GM04504 (cell line): ENCODE measurements at places on chromosomes 12 and 14.

DNA sequence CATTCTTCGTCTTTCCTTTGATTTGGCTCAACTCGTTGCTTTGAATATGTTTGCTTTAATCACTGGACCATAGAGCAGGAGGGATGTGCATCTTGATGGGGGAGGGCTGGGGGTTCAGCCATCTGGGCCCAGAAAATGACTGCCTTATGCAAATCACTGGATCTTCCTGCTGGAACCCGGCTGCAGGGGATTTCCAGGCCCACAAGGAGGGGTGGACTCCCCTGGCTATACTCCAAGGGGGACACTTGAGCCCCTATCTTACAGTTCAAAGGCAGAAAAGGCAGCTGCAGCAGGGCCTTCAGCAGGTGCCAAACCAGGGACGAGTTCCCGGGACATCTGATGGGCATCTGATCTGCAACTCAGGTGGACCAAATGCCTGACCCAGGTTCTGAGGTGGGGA is 122.5 kb downstream of the DICER1 start:
- no peak for DNase-seq

DNA sequence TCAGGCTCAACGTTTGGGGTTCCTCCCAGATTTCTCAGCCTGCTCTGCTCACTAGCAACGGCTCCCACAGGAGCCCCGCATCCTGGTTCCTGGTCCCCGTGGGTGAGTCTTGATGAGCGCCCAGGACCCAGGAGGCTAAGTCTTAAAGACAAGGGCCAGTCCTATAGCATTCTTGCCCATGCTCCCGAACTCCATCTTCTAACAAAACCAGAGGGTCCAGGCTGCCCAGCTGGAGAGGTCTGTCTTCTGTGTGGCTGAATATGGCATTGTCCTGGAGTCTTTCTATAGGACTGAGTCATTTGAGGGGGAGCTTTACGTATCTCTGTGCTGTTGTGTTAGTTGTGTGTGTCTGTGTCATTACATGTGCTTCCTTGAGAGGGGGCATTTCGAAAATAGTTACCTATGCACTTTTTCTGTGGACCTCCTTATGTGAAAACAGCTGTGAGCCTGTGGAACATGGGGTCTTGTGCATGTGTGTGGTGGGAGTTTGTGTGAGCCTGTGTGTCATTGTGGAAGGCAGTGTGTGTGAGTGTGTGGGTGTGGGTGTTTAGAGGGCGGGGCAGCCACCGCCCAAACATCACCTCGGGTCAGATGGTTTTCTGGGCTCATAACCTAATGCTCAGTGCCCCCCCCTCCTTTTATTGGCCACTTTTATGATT is 9.1 kb upstream of the TBX5 start:
- DNase-seq: no peak

DNA sequence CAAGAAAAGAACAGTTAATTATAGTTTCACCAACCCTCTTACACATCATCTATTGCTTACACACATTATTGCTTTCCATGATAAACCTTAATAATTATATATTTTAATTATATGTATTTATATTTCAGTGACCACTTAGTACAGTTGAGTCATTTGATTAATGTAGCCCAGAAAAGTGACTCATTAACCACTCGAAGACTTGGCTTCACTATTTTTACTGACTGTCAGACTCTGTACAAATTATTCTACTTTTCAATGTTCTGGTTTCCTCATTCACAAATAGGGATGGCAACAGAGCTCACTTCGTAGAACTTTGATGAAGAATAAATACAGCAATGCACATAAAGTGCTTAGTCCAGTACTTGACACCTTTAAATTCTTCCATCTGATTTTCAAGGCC is 98.3 kb downstream of the CFAP54 start:
- DNase-seq: peak; percentile 3

- no peak for DNase-seq
Observed at GRCh38 chr12:110015132-110015531, 15.9 kb downstream of the ANKRD13A start.

GRCh38 chr12:96260231-96260630 is 66.1 kb downstream of the ELK3 start:
- no peak for DNase-seq

GRCh38 chr12:46963977-46964971 is 115.1 kb upstream of the PCED1B start:
- DNase-seq: no peak

DNA sequence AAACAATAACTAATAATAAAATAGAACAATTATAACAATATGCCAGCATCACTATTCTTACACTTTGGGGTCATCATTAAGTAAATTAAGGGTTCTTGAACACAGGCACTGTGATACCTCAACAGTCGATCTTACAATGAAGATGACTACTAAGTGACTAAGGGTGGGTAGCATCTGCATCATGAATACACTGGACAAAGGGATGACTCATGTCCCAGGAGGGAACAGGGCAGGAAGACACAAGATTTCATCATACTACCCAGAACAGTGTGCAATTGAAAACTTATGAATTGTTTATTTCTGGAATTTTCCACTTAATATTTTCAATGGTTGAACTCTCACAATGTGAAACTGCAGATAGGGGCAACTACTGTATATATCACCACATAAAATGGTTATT is 19.7 kb downstream of the TSPAN19 start:
- peak; percentile 84 for DNase-seq

- no peak for DNase-seq
Observed at GRCh38 chr12:118102070-118102469, 1.7 kb downstream of the VSIG10 start.

GRCh38 chr14:105201925-105202513 is 20.9 kb upstream of the NUDT14 start:
- no peak for DNase-seq

DNA sequence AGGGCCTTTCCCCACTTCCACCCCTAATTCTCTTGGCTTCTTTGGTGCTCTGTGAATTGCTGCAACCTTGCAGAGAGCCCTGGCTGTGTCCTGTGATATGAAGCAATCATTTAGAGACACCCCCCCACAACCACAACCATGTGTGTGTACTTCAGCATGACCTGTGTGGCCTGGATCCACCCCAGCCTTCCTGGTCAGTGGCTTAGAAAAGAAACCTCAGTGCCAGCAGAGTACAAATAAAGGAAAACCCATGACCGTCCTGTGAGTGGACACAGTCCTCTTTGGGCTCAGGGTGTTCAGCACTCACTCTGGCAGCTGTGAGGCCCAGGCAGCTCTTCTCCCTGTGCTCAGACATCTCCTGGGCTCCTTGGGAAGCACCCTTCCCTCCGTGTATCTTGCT is 206.6 kb upstream of the DIO3 start:
- DNase-seq: no peak

DNA sequence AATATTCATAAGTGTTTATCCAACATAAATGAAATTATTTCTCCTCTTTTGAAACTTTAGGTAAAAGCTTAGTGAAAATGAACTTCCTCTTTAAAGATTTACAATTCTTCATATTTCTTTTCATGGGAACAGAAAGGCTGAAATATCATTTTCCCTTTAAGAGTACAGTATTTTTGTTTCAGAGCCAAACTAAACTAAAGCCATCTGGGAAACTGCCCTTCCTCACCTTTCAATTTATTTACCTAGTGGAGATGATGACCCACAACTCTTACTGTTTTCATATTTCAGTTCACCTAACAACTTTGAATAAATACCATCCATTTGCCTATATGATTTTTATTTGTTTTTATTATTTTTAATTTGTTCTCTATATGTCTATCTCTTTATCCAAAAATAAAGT is 105.4 kb downstream of the ALX1 start:
- no peak for DNase-seq

- peak; percentile 79 for DNase-seq
Observed at GRCh38 chr12:131830335-131830913, 2.2 kb downstream of the MMP17 start.

- DNase-seq: no peak
Observed at GRCh38 chr12:89405626-89406345, 53.5 kb upstream of the DUSP6 start.

GRCh38 chr14:51859131-51859530 is 1.3 kb upstream of the GNG2 start:
- no peak for DNase-seq

- DNase-seq: no peak
Observed at GRCh38 chr12:105386431-105386830, 55.9 kb downstream of the C12orf75 start.

GRCh38 chr12:118060301-118061010 is 523 bp downstream of the WSB2 start:
- DNase-seq: no peak

DNA sequence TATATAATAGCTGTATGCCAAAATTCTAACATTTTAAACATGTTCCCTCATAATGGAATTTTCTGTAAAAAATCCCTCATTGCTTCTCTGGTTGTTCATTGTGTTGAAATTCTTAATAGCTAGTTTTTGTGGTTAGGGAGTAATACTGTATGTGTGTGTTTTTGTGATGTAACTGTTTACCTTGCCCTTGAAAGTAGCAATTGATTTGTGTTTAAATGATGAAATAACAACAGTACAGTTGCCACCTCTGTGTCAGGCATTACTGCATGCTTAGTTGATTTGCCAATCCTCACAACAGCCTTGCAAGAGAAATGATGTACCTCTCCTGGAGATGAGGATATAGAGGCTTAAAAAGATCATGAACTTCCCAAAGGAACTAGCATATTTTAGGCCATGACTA is 94.9 kb downstream of the DAAM1 start:
- DNase-seq: peak; percentile 23

DNA sequence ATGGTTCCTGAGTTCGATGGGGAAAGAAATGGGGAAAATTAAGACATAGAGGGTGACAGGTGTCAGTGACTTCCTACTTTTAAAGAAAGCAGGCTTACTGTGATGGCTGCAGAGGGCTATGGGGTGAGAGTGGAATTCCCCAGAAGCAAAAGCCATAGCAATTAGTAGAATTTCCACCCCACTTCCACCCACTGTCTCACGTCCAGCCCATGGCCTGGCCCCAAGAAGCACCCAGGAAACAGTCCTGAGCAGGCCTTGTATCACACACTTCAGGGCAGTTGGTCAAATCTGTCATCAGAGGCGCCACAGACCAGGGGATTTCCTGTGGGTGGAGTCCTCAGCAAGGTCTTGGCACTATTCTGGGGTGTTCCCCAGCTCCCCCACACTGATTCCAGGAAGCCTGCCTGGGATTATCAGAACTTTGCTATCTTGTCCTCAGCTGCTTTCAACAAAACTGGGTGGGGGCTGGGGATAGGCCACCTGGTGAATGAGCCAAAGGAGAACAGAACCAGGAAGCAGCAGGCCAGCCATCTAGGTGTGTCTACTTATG is 120.1 kb upstream of the CCND2 start:
- DNase-seq: no peak

- DNase-seq: no peak
Observed at GRCh38 chr12:68435816-68436215, 103.7 kb upstream of the MDM1 start.

DNA sequence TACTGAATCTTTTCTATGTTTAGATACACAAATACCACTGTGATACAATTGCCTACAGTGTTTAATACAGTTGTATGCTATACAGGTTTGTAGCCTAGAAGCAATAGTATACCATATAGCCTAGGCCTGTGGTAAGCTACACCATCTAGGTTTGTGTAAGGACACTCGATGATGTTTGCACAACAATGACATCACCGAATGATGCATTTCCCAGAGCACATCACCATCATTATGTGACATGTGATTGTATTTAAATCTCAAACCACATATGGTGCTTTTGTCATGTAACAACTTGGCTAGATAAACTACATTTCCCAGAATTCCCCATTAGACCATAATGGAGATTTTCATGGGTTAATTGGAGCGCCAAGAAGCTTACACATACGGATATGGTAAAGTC is 128.4 kb upstream of the CPNE8 start:
- DNase-seq: no peak

GRCh38 chr12:83044736-83045135 is 358.0 kb downstream of the TMTC2 start:
- no peak for DNase-seq

DNA sequence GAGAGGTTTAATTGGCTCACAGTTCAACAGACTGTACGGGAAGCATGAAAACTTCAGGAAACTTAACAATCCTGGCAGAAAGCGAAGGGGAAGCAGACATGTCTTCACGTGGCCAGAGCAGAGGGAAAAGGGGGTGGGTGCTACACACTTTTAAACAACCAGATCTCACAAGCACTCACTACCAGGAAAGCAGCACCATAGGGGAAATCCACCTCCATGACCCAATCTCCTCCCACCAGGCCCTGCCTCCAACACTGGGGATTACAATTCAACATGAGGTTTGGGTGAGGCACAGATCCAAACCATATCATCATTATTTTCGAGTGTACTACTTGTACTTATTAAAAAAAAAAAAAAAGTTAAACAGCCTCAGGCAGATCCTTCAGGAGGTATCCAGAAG is 29.9 kb downstream of the RXYLT1 start:
- no peak for DNase-seq

- no peak for DNase-seq
Observed at GRCh38 chr12:103279444-103279843, 216.3 kb downstream of the C12orf42 start.

DNA sequence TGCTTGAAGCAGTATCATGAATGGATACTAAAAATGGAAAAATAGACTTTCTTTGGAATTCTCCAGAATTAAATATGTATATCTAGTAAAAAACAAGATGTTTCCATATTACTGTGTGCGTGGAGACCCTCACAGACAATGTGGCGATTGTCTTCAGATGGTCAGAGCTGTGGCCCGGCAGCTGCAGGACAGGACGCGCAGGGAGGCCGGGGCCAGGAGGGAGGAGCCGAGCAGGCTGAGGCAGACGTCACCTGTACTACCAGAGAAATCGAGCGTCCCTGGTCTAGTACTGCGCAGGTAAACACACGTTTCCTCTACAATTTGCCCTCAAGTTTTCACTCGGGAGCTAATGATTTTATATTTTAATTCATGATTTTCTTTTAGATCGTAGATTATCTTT is 22.8 kb downstream of the DDX51 start:
- no peak for DNase-seq

DNA sequence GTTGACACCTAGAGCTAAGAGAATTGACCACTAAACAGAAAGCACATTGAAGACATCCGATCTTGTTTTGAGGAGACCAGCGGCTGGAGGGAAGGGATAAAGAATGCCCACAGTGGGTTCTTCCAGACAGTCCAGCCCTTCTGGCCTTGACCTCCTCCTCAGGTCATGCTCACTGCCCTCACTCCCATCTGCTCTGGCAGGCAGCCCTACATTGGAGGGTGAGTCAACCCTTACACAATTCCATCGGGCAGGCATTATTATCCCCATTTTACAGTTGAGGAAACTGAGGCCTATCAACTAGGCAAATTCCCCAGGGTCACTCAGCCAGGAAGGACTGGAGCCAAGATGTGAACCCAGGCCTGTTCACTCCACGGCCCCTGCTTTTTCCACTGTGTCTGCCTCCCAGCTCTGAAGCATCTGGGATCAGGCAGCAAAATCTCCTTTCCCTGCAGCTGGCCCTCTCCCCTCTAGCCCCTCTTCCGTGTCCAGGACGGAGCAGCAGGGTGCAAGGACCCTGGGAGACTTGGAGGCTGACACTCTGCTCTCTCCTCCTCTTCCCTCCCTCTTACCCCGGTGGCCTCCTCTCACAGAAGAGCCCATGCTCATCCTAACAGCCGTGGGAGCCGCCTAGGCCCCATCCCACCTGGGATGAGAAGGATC is 5.3 kb downstream of the SCNN1A start:
- DNase-seq: peak; percentile 10
